Activated naive CD4-positive, alpha-beta T cell treated with Interleukin-2 at 50 U/mL for 16 hours (primary cell): ENCODE measurements at places on chromosomes 7 and 10.

DNA sequence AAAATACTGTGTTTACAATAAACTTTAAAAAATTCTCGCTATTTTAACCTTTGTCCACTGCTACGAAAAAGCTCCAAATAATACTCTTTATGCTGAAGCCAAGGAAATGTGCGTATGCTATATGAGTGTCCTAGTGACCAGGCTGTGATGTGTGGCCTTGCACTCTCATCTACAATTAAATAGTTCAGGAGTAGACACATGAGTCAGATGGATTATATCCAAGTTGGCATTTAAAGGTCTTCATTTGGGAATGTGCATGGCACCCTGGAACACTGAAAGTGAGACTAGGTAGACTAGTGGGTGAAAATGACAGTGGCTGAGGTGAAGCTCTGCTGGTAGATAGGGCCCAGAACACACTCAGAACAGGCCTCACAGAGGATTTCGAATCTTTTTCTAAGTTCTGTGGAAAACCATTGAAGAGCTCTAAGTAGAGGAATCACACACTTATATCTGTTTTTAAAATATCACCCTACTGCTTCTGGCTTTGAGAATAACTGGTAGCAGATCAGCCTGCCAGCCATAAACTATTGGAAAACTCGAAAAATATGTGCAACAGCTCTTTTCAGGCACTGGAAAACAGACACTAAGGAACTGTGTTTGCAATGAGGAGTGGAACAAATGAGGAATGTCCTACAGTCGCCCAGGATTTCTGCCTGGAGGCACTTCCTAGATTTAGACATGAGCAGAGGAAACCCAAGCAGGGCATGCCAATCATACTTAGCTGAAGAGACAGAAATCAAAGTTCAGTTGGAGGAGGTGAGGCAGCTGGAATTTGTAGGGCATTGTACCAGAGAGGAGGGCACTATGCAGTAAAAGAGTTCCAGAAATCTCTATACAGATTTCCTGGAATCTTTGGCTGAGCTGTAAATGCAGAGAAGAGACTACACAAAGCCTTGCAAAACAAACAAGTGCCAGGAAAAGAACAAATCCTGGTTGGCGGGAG is 603.8 kb upstream of the LRRTM3 start:
- DNase-seq = no peak

DNA sequence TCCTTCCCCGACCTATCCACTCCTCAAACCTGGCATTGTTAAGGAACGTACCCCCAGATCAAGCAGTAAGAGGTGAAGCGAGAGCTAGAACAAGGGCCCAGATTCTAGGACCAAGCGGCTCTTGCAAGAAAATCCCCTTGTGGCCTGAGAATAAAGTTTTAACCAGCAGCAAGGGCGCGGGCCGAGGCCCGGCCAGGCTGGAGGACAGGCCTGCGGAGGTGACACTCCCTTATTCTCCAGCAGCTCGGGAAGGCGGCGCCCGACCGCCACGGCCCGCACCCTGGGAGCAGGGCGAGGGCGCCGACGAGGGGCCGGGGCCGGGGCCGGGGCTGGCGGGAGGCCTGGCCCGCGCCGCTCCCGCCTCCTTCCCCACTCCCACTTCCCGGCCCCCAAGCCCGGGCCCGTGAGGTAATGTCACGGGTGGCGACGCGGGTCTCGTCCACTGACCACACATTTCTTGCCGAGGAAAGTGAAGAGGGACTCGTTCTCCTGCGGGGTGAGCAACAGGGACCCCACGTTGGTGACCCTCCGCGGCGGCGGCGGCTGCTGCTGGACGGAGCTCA is 551 bp downstream of the WASL start:
- peak; percentile 25 for DNase-seq

- DNase-seq = no peak
Observed at GRCh38 chr10:36515319-36515718, 610.1 kb upstream of the ANKRD30A start.

- DNase-seq = no peak
Observed at GRCh38 chr10:32990811-32991210, 32.8 kb upstream of the ITGB1 start.

GRCh38 chr7:2217716-2218443 is 14.9 kb downstream of the MAD1L1 start:
- DNase-seq = no peak

DNA sequence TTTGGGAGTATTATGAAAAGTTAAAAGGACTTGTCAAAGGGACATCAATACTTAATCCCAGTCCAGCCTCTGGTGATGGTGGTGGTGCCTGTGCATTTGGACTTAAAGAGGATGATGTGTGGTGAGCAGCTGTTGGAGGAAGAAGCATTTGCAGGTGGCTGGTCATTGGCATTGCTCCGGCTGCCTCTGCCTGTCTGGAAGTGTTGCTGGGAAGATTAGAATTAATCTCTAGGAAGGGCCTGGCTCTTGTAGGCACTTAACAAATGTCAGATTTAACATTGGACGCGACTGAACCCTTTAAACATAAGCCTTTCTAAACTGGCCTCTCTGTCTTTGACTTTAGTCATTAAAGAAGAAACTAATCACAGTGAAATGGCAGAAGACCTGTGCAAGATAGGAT is 58.8 kb downstream of the FIGNL1 start:
- no peak for DNase-seq

GRCh38 chr7:22782616-22783232 is 39.9 kb downstream of the TOMM7 start:
- DNase-seq = peak; percentile 76

- DNase-seq = no peak
Observed at GRCh38 chr7:28270536-28270935, 89.9 kb upstream of the JAZF1 start.

- DNase-seq = no peak
Observed at GRCh38 chr10:15625261-15625660, 94.5 kb downstream of the ITGA8 start.

GRCh38 chr10:132631338-132631735 is 93.8 kb downstream of the INPP5A start:
- no peak for DNase-seq

- no peak for DNase-seq
Observed at GRCh38 chr10:44390585-44391072, 5.7 kb upstream of the CXCL12 start.

DNA sequence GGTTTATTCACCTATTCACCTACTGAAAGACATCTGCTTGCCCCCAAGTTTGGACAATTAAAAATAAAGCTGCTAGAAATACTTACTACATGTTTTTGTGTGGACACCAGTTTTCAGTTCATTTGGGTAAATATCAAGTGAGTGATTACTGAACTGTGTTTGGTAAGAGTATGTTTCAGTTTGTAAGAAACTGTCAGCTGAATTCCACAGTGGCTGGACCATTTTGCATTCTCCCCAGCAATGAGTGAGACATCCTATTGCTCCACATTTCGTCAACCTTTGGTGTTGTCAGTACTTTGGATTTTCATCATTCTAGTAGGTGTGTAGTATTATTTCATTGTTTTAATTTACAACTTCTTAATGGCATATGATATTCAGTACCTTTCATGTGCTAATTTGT is 17.4 kb upstream of the IKZF1 start:
- no peak for DNase-seq

DNA sequence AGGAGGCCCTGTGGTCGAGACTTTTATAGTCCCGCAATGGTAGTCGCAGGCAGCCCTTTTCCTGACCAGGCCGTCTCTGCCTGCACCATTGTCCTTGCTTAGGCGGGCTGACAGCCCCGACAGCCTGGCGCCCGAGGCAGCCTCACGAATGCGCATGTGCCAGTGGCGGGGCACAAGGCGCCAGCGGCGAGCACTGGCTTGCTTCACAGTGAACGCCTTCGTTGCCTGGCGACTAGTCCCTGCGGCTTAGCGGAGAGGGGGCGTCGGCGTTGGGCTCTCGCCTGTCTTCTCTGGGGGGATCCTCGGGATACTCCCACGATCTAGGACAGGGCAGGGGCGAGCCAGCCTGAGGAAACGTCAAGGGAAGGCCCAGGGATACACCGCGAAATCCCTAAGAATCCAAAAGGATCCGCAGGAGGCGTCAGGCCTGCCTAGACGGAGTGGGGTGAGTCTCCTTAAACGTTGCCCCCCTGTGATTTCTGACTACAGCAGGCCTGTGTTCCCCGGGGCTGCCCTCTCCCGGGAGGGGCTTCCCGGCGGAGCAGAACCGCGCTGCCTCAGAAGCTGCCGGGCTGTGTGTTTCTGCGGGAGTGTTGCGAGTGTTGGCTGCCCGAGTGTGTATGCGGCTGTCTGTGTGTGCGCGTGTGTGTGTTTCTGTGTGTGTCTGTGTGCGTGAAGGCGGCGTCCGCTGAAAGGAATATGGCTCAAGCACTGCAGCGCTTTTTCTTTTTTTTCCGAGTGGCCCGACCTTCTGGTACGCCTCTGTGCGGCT is 20.5 kb upstream of the ZNF273 start:
- DNase-seq = peak; percentile 22

- no peak for DNase-seq
Observed at GRCh38 chr7:157526005-157526912, 189.5 kb downstream of the DNAJB6 start.

- DNase-seq = no peak
Observed at GRCh38 chr10:50946991-50947781, 61.8 kb upstream of the A1CF start.

GRCh38 chr7:44043902-44044301 is 600 bp upstream of the DBNL start:
- no peak for DNase-seq

DNA sequence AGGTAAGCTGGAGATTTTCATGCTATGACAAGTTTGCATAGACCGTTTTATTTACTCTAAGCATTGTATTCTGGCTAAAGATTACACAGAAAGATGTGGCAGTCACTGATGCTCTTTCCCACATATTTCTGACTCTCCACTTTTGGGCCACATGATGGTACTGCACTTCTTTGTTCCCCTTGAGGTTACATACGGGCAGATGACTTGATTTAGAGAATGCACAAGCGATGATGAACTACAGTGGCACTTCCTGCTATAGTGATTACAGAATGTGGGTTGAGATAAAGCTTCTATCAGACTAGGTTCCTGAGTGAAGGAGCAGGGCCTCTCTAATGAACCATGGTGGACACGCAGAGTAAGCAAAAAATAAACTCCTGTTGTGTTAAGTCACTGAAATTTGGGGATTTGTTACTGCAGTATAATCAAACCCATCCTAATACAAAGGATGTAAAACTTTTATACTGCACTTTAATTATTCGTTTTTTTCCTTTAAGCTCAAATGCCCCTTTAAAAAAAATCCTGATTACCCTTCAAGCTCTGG is 177.9 kb downstream of the TAX1BP1 start:
- no peak for DNase-seq

DNA sequence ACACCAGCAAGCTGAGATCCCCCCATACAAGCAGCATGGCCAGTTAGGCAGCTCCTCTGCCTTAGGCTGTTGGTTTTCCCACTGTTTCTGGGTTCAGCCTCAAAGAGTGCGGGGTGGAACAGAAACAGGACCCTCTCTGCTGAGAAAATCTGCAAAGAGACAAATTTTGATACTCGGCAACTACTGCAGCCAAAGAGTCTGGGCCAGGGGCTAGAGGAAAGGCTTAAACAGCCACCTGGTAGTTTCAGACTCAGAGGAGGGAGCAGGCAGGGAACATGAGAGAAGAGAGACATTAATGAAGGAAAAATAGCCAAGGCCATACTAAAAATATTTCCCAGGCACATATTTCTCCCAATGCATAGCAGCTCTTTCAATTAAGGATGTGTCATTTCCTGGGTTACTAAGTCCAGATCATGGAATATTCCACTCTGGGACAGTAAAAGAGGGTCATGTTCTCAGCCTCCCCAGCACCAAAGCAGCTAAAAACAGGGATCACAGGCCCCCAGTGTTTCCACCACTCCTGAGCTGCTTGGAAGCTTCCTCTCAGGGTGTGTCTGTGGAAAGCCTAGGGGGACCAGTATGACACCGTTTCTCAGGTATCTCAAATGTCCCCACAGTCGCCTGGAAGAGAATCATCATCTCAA is 29.8 kb downstream of the PDLIM1 start:
- no peak for DNase-seq

DNA sequence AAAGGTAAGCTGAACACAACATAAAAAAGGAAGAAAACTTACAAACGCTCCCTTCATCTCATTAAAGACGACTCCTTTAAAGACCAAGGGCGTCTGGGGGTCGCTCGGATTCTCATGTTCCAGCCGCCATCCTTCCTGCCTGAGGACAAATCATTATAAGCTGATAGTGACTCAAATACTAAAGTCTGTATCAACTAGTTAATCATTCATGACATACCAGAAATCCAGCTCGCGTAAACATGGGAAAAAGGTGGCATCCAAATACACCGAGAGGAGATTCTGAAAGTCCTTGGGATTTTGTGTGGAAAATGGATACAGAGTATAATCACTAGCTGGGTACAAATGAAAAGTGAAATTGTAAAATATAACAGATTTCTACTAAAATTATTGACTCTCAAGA is 7.4 kb downstream of the PITRM1 start:
- no peak for DNase-seq

- DNase-seq = no peak
Observed at GRCh38 chr7:122942059-122942458, 53.4 kb downstream of the TAS2R16 start.

DNA sequence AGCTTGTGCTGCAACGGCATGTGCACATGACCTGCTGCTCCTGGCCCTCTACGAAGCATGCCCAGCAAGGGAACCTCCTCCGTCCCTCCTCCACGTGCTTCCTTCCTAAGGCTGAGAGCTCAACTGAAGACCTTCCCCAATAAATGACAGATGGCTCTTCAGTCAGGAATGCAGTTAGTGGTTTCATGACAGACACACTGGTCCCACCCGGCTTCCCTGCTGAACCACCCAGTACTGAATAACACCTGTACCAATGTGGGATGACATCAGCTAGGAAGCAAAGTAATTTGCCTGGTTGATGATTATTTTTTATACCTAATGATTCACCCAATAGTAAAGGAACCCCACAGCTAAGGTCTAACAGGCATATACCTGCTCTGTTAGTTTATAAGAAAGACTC is 69.1 kb downstream of the SCRN1 start:
- DNase-seq = no peak

DNA sequence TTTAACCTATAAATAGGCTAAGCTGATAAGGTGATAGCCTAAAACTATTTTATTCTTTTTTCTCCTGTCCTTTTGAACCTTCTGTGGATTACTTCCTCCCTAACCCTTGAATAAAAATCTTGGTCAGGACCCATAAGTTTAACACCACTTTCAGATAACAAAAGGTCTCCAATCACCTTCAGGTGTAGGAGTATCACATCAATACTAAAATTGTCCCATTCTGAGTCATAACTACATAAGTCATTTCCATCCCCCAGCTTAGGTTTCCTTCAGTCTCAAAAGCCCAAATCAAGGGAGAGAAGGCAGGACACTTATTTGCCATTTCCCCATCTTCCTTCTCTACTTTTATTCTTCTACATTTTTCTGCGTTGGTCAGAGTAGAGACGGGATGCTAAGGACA is 56.9 kb upstream of the WNT16 start:
- no peak for DNase-seq

DNA sequence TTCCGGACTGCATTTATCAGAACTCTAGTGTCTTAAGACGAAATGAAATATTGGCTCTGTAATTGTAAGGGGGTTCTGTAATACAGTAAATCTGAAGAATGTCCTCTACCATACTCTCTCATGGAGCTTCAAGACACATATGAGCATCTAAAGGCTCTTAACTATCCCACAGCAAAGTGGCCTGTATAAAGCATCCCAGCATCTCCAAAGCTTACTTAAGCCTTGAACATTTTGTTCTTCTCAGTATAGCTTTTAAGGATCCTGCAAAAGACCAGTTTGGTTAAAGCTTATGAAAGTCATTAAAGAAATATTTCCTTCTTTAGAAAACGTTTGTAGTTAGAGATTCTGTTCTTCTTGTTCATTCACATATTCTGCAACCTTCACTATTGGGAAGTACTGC is 75.1 kb downstream of the HGF start:
- no peak for DNase-seq

- no peak for DNase-seq
Observed at GRCh38 chr10:103888113-103888841, 29.7 kb downstream of the STN1 start.

- no peak for DNase-seq
Observed at GRCh38 chr7:139084709-139085108, 24.8 kb downstream of the ZC3HAV1 start.
